ENCODE measurements at places on chromosomes 7 and 10.

GRCh38 chr7:40306596-40306995, 171.8 kb downstream of the SUGCT start:
- DNase-seq, result no peak

- DNase-seq, result no peak
Observed at GRCh38 chr10:87038786-87039185, 18.7 kb downstream of the FAM25A start.

GRCh38 chr10:127921753-127922145, 14.8 kb downstream of the PTPRE start:
- DNase-seq, result peak; percentile 16

GRCh38 chr10:69742928-69743602, 58.6 kb upstream of the COL13A1 start:
- DNase-seq, result peak; percentile 9

GRCh38 chr10:117677239-117677638, 134.7 kb downstream of the EMX2 start:
- no peak for DNase-seq

DNA sequence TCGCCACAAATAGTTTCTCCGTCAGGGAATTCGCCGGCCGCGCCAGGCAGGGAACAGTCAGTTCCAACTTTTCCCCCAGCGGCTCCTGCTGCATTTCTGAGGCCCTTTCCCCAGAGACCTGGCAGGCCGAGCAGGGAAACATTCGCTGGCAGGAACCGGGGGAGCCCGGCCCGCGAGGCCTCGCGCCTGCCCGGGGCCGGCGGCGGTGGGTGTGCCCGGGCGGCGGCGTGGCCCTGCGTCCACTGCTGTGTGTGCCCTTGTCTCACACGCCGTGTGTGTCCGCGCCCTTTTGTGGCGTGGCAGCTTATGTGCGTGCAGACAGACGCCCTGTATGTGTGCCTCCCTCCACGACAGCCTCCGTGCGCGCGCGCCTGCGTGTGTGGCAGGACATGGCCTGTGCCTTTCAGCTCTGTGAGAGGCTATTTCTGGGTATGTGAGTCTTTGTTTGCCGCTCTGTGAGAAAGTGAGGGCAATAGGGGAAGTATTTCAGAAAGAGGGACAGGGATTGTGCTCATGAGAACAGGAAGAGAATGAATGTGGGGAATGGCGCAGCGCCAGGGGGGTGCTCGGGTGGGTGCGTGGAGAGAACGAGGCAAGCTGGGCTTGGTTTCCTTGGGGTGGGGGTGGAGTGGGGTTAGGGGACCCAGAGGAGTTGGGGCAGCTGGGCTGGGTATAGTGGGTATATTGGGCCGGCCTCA, 689 bp upstream of the SMARCD3 start:
- no peak for DNase-seq

- no peak for DNase-seq
Observed at GRCh38 chr10:48525113-48525512, 79.8 kb downstream of the ARHGAP22 start.

DNA sequence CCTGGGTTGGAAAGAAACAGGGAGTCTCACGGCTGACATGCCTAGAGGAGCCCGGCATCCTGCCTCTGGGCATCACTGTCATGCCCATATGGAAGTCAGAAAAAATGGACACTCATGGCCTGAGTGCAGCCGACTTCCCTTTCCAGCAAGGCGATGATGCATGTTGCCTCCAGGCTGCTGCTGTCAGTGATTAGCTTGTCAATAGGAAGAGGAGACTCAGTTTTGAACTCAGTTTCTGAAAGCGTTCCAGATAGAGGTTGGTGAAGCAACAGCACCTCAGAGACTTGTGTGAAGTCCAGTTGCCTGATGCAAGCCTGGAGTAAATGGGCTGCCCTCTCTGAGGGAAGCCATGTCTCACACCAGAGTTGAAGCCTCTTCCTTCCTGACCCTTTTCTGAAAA, 148.4 kb downstream of the TPST1 start:
- no peak for DNase-seq

Measured in AML-193 (cell line).